GM20000 (cell line): ENCODE measurements at places on chromosomes 2 and 18.
A peak's percentile ranks its signal among the peaks of the same experiment; 100 is the strongest.

DNA sequence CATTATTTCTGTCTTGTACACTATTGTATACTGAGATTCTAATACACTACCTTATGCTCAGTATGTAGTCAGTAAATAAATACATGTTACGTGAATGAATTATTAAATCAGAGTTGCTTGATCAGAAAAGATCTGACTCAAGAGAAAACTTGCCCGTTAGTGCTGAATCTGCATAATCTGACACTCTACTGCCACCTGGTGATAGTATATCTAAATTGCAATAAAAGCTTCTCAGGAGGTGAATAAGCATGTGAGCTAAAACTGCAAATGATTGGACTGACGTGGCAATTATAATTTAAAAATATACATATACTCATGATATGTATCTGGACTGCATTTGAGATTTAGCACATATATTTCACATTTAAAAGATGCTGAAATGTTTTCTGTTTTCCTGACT, 70.4 kb downstream of the KIAA1328 start:
- no peak for DNase-seq

- no peak for DNase-seq
These were observed 178.4 kb upstream of the EPAS1 start for GRCh38 chr2:46118656-46119371.

DNA sequence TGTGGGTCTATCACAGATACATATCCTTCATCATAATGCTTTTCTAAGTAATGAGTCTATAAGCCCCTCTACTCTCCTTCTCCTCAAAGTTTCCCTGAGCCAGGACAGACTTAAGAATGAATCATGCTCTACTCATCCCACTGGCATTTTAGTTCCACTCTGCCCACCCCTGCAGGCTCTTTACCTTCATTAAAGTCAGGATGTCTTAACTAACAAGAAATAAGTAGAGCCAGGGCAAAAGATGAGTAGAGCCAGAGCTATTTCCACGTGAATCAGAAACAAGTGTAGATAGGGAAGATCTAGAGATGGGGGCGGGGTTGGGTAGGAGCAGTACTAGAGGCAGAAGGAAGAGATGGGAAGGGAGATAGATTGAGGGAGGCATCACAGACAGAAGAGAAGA, 790.5 kb downstream of the RNF144A start:
- DNase-seq: no peak

DNA sequence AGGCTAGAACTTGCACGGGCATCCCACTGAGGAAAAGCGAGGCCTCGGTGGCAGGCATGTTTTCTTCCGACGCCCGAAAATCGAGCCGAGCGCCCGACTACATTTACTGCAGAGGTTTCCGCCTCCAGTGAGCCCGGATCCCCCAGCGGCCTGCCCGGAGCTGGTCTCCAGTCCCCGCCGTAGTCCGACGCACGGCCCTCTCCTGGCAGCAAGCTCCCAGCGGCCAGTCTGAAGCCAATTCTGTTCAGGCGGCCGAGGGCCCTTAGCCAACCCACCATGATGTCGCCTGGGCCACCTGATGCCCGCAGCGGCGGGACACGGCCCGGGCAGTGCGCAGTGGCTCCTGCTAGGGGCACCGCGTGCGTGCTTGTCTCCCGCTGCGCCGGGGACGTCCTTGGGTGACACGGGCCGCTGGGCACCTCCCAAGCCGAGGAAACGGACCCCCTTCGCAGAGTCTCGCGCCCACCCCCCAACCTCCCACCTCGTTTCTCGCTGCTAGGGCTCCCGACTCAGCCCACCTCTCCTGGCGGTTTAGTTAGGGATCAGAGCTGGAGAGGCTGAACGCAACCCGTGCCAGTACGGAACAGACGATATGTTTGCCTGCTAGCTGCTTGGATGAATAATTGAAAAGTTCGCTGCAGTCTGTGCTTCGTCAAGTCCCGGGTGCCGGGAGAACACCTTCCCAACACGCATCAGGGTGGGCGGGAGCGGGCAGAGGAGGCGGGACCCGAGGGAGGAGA, 5.3 kb downstream of the ONECUT2 start:
- peak; percentile 30 for DNase-seq

DNA sequence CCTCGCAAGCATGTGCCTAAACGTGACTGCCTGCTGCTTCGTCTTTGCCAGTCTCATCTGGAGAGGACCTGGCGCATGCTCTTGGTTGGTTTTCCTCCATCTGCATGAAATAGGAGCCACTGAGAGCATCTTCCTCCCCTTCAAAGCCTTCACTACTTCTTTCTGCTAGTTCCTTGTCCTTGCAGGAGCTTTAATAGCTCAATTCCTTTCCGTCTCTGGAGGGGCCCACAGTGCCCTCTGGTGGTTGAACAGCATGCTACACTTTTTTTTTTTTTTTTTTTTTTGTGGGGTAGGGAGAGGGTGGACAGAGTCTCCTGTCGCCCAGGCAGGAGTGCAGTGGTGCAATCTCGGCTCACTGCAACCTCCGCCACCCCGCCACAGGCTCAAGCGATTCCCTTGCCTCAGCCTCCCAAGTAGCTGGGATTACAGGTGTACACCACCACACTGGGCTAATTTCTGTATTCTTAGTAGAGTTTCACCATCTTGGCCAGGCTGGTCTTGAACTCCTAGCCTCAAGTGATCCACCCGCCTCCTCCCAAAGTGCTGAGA, 59.6 kb downstream of the SP110 start:
- DNase-seq: peak; percentile 70

DNA sequence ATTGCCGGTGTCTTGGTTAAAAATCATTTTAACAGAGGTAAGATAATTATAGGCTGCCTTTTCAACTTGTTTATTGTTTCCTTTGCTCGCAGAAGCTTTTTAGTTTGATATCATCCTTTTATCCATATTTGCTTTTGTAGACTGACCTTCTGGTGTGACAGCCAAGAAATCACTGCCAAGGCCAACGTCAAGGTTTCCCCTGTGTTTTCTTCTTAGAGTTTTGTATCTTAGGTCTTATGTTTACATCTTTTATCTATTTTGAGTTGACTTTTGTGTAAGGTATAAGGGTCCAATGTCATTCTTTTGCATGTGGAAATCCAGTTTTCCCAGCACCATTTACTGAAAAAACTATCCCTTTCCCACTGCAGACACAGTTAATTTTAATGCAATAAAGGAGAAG, 129.0 kb upstream of the ZFP36L2 start:
- no peak for DNase-seq
